ENCODE measurements at places on chromosomes 4 and X. TPM values are rescaled to one million over a fixed set of nuclear protein-coding genes. Genes with fewer than 3 reads are reported as not detected.

DNA sequence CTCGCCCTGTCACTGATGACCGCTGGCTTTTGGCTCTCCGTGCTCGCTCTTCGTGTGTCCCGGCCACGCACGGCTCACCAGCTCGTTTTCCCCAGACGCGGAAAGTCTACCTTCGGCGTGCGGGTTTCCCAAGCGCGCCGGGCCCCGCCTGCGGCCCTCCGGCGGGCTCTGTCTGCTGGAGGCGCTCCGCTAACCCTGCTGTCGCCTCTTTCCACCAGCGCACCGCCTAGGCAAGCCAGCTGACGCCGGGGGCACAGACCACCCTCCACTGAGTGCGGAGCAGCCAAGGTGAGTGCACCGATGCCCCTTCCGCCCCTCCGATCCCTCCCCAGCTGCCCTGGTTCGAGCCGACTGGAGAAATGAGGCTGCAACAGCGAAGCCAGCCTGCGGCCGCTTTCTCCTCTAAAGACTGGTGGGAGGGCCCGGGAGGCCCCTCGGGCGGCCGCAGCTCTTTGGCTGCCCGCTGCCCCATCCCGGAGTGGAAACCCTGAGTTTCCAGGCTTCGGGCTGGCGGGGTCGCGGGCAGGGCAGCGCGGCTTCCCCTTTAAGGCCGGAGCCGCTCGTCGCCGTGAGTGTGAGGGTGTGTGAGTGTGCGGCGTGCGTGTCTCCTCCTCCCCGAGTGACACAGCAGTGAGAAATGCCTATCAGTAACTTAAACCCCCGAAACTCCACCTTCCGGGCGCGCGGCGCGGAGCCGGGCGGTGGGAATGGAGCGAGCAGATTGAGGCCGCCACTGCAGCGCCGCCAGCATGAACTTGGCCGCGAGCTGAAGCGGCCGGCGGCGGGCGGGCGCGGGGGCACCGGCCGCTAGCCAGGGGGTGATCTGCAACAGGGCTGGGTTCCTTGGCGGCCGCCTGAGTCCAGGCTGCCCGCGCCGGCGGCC lies at the start of gene MAMLD1:
MAMLD1 (plus strand) TSS at position 719 of the 883 bp plus-strand sequence. CDS start 82,200 bp downstream, outside the sequence.
- peak; percentile 87 for DNase-seq

DNA sequence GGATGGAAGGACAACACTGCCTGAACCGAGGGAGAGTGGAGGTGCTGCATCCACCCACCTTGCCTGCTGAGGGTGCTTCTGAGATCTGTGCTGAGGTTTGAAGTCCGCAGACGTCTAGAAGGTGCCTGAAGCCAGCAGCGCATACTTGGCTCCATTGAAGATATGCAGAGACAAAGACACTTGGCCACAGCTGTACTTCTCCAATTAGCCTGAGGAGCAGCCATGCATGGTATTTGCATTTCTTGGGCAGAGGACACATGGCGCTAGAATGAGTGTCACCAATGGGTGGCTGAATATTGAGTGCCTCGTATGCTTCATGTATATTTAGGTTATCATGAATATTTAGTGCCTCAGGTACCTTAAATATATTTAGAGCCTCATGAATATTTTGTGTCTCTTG lies 128.7 kb upstream of the ATP6AP2 start:
- no peak for DNase-seq

GRCh38 chr4:70041652-70042286 lies 8.5 kb upstream of the HTN1 start:
- DNase-seq = no peak

DNA sequence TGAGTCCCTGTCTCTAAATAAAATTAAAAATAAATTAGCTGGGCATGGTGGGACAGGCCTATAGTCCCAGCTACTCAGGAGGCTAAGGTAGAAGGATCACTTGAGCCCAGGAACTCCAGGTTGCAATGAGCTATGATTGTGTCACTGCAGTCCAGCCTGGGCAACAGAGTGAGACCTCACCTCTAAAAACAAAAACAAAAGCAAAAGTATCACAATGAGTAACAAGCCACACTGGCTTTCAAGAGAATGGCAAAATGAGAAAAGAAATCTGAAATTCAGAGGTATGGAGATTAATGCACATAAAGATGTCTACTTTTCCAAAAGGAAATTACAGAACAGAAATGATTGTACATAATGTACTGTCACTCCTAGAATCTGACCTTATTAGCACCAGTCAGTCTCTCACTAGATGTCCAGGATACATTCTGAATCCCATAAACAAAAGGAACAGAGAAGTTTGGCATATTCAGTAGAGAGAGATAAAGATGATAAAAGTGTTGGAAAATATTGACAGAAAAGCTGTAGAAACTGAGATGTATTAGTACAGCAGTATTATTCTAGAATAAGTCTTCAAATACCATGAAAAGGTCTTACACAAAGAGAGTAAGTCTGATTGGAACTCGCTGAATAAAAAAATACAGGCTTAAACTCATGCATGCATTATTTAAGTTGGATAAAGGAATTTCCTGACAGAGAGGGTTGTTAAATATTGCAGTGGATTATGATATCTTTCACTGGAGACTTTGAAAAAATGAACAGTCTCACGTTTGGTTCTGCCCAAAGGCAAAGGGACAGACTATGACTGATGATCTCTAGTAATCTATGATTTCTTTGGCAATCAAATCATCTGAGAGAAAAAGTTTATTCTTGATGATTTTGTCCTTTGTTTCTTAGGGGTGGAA lies 102.5 kb downstream of the SH3RF1 start:
- DNase-seq = no peak

- DNase-seq = no peak
Observed at GRCh38 chr4:122777846-122778673, 45.6 kb downstream of the BBS12 start.

DNA sequence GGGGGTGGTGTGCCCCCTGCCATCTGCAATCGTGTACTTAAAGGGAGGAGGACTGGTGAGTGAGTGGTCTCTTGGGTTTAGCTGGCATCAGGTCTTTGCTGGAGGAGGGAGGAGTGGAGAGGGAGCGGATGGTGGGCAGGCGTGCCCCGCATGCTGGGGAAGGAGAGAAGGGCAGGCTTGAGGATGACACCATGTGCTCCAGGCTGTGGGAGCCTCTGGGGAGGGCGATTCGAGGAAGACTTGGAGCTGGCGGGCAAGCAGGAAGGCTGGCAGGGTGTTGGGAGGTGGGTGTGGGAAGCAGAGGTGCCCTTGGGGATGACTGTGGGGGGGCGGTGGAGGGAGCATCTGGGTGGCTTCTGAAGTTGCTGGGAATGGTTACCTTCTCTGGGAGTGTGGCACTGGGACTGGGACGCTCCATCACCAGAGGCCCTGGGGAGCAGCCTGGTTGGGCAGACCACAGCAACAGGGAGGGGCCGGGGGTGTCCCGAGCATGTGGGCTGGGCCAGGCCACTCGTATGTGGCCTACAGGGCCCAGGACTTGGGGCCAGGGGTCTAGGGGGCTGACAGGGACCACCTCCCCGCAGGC lies 30.8 kb upstream of the AFAP1 start:
- DNase-seq = no peak

DNA sequence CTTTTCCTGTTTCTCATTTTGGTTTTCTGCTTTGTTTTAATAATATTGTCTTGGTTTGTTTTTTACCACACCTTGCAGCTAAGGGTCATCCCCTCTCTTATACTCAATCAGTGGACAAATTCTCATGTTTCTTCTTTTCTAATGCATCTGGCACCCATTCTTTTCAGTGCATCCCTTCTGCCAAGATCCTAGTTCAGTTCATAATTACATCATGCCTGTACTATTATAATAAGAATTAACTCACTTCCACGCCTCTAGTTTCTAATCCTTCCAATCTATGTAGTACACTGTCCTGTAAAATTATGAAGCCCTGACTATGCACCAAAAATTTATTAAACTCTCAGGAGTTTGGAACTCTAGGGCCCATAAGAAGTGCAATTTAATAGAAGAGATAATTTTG lies 126.1 kb downstream of the FAT4 start:
- DNase-seq = no peak

GRCh38 chr4:165718660-165719059 lies 154.4 kb upstream of the TLL1 start:
- no peak for DNase-seq

GRCh38 chrX:39900777-39901170 lies 197.0 kb downstream of the BCOR start:
- no peak for DNase-seq

DNA sequence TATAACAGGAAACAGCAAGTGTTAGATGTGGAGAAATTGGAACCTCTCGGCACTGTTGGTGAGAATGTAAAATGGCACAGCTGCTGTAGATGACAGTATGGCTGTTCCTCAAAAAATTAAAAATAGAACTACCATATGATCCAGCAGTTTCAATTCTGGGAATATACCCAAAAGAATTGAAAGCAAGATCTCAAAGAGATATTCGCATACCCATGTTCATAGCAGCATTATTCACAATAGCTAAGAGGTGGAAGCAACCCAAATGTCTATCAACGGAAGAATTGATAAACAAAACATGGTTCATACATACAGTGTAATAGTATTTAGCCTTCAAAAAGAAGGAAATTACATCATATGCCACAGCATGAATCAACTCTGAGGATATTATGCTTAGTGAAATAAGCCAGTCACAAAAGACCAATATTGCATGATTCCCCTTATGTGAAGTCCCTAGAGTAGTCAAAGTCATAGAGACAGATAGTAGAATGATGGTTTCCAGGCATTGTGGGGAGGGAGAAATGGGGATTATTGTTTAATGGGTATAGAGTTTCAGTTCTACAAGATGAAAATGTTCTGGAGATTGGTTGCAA lies 467.7 kb downstream of the IDS start:
- peak; percentile 56 for DNase-seq

DNA sequence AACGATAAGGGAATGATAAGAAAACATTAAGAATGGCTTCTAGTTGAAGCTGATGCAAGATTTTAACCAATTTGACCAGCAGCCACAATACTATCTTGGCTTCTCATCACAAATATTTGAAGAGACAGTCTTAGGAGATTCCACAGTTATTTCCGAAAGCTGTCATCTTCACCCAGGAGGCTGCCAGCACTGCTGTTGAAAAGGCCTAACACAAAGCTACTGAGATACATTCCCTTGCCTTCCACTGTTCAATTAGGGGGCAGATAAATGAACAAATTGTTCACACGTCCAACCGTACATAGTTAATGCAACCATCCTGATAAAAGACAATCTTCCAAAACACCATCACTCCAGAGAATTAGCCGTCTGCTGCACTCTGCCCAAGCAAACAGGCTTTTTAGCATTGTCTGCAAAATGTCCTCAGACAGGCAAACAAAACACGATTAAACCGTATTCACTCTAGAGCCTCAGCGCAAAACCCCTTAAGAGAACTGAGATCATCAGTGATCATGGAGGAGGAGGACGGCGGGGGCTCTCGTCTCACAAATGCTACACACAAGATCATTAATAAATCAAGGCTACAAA lies 189.8 kb upstream of the PSAPL1 start:
- DNase-seq = no peak

DNA sequence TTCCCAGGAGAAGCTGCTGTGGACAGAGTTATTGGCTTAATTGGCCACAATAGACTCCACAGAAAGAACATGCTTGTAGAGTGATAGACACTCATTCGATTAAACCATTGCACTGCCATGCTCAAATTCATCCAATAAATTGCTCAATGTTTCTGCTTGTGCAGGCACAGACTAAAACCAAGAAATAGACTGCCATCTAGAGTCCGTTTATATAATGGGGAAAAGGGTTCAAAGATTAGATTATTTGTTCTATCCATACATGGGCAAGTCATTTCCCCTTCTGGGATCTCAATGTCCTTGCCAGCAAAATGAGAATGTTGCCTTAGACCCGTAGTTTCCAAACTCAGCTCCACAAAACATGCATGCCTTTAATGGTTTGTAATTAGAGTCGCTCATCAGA lies 8.7 kb downstream of the SMIM10 start:
- peak; percentile 34 for DNase-seq

DNA sequence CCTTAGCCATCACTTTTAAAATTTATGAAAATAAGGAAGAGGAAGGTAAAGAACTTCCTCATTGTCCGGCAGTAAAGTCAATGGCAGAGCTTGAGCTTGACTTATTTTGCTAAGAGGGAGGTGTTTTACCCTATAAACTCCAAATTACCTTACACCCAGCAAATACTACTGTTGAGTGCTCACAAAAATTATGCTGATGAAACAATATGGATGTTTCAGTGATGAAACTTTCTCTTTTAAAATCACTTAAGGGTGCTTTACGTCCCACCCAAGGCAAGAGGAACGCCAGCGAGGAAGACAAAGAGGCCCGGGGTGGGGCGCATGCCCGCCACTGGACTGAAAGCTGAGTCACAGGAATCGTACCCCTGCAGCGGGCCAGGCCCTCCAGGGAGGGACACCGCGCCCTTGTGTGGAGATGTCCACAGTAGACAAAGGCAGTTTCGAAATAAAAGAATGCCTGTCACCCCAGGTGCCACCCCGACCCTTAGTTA lies 560 bp upstream of the TMSB4X start:
- DNase-seq = peak; percentile 76

GRCh38 chr4:165613581-165613980 lies 234.8 kb downstream of the CPE start:
- no peak for DNase-seq

DNA sequence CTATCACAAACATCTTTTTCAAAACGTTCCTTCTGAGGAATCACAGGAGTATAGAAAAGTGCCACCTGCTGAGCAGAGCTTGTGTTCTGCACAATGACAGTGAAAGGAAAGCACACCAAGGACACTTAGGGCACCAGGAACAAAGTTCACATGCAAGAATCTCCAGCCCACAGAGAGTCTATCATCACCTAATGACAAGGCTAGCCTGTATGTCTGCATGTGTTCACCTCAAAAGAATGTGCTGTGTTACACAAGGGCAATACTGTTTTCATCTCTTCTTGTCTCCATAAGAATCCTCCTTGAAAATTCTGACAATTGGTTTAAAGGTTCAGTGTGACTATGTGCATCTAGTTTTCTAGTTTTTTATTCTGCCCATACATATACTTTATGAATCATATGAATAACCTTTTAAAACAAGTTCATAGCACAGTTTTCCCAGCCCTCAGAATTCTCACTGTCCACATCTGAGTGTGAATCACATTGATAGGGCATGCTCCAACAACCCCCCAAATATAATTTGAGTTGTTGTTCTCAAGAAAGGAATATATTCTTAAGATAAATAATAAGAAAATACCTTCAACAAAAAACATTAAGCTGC lies 118.0 kb downstream of the PWWP3B start:
- no peak for DNase-seq

The MAP9 gene
- 31.5 TPM for total RNA-seq

The F9 gene
- total RNA-seq = 0.12 TPM

The PIN4 gene
- total RNA-seq = 9.4 TPM

The MAGEB17 gene
- not detected for total RNA-seq

The NR0B1 gene
- not detected for total RNA-seq

The RAI2 gene
- total RNA-seq = 13.5 TPM

The CT45A5 gene
- total RNA-seq = 1.00 TPM

The DMD gene
- total RNA-seq = 73.8 TPM

The NPY5R gene
- not detected for total RNA-seq

All from lung (tissue), 17 donors.